Epithelial cell of proximal tubule (primary cell): ENCODE measurements at places on chromosomes 11 and 22.

DNA sequence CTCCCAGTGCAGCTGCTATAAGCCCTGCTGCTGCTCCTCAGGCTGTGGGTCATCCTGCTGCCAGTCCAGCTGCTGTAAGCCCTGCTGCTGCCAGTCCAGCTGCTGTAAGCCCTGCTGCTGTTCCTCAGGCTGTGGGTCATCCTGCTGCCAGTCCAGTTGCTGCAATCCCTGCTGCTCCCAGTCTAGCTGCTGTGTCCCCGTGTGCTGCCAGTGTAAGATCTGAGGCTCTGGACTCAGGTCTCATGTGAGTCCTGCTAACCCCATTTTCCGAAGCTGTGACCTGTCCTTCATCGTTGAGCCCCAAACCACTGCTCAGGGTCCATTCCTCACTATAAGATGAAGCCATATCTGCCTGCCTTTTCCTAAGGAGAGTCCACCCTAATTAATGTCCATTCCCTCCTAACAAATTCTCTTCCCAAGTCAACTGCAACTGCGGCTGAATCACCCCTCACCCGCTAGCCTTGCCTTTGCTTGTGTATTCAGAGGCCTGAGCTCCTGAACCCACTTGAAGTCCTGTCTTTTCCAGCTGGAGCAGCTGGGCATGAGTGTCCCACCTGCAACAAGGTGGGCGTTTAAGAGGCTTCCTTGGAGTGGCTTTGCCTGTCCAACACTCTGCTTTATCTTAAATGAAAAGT, 626 bp downstream of the KRTAP5-7 start:
- DNase-seq: no peak

DNA sequence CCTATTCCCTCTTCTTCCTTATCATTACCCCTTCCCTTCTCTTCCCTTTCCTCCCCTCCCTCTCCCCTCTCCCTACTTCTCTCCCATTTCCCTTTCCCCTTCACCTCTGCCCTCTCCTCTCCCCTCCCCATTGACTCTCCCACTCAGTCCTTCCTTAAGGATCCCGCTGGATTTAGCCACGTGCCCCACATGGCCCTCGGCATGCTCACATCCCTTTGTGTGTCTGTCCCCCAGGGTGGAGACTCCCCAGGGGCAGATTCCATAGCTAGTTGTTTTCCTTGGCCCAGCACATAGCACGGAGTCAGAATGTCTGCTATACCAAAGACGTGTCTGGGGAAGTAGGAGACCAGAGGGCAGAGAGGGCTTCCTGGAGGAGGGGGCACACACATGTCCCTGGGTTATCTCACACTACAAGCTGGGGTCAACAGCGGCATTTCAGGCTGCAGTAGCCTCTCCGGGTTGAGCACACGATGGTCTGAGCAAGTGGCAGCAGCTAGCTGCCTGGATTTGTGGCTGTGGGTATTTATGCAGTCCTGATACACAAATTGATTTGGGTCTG, 487.0 kb downstream of the TBC1D22A start:
- no peak for DNase-seq

GRCh38 chr11:111512296-111513239, at the start of gene BTG4:
Gene BTG4, minus strand, starts transcription at chr11:111512386. Its CDS starts 13,610 bp downstream, at chr11:111498776.
- no peak for DNase-seq

DNA sequence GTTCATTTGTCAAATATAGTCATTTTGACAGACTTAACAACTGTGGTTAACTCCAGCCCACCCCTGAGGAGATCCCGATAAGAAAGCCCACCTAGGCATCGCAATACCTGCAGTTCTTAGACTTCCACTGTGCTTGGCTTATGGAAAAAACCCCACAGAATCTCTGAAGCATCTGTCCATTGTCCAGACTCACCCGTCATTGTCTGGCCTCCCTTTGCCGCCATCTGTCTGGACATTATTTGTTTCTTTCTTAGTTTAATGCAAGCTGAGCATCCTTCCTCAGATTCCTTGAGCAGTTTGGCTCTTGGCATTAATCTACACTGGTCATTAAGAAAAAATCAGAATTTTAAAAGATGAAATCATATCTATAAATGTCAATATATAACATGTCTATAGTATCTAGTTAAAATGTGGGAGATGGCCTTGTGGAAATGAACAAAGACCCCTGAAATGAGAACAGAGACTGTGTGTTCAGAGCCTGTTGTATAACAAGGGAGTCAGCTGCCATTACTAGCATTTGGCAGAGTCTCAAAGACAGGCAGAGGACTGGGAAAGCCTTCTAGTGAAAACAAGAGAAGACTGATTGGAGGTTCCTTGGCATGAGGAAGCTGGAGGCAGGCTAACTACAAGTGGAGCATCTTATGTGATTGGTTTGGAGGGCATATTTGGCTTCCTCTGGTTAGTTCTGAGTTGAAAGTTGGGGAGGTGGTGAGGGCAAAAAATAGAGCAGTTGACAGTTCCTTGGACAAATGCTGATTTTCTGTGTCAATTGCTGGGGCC, 80.4 kb downstream of the SPON1 start:
- no peak for DNase-seq

GRCh38 chr11:16993495-16993894, 20.7 kb downstream of the PLEKHA7 start:
- peak; percentile 94 for DNase-seq

DNA sequence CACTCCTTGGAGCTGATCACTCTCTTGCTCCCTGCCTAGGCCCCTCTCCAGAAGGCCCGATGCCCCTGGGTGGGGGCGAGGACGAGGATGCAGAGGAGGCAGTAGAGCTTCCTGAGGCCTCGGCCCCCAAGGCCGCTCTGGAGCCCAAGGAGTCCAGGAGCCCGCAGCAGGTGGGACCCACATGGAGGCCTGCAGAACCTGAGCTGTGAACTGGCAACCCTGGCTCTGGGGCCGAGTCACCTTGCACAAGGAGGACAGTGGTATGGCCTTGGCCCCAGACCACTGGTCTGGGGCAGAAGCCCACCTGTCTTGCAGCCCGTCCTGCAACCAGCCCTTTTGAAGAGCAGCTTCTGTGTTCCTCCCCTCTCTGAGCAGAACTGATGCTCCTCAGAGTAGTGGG, 6.2 kb downstream of the SCO2 start:
- DNase-seq: no peak

GRCh38 chr11:86802601-86803051, 2.3 kb downstream of the PRSS23 start:
- no peak for DNase-seq

DNA sequence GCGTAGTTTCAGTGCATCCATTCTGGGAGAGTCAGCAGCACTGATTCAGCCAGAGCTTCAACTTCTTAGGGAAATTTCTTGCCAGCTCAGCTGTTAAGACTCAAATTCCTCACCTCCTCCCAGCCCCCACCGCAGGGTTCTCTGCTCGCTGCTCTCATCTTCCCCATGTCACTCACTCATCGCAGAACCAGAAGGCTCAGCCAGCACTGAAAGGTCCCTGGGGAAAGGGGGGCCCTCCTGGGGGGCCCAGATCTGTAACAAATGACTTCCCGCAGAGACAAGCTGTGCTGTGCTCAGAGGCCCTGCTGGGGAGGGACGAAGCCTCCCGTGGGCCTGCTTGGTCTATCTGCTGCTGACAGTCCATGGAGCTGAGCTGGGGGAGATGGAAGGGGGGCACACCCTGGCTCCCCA, 220.6 kb downstream of the NTM start:
- DNase-seq: no peak

- DNase-seq: no peak
These were observed 22.3 kb downstream of the KCNQ1 start for GRCh38 chr11:2466869-2467694.

- no peak for DNase-seq
These were observed 16.7 kb downstream of the CD44 start for GRCh38 chr11:35155677-35156076.

DNA sequence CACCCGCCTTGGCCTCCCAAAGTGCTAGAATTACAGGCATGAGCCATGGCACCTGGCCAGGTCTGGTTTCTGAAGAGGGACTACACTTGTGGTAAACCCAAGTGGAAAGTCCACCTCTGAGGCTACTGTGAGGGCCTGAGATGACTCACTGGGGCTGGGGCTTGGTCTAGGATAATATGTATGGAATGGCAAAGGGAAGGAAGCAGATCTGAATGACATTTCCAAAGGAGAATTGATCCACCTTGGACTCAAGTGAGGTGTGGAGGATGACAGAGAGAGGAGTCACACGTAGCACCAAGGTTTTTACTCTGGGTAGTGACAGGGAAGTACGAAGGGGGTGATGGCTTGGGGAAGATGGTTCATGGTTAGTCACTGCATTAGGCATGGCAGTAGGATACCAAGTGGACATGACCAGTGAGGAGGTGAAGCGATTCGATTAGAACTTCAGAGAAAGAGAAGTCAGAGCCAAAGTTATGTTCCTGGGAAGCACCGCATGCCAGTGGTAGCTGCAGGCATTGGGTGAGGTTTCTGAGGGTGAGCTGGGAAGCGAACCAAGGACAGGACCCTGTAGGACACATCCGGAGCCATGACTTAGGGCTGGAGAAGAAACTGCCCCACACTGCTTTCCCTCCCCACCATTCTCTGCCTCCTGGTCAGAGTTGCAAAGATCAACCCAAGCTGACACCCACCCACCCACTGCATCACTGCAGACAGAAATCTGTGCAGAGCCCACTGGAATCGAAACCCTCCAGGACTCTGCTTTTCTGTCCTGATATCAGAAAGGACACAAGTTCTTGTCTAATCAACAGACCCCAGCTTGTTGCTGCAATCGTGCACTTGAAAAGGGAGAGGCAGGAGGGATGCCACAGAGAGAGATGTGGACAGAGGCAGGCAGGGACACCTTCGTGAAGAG, 13.0 kb upstream of the BCL9L start:
- peak; percentile 71 for DNase-seq

DNA sequence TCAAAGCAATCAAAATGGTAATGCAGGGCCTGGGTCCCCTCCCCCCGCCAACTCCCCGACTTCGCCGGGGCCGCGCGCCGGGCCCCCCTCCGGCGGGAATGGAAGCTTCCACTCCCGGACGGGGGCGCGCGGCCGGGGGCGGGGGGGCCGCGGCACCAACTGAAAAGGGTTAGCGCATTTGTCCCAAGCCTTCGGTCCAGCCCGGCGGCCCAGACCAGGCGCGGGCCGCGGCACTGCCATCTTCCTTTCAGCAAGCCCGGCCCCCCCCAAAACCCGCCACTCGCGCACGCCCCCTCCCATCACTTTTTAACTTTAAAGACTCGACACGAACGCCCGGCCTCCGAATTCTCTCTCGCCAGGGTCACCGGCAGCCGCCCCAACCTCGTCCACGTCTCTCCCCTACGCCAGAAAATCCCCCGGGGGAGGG, 2.8 kb downstream of the PHF21B start:
- DNase-seq: no peak

DNA sequence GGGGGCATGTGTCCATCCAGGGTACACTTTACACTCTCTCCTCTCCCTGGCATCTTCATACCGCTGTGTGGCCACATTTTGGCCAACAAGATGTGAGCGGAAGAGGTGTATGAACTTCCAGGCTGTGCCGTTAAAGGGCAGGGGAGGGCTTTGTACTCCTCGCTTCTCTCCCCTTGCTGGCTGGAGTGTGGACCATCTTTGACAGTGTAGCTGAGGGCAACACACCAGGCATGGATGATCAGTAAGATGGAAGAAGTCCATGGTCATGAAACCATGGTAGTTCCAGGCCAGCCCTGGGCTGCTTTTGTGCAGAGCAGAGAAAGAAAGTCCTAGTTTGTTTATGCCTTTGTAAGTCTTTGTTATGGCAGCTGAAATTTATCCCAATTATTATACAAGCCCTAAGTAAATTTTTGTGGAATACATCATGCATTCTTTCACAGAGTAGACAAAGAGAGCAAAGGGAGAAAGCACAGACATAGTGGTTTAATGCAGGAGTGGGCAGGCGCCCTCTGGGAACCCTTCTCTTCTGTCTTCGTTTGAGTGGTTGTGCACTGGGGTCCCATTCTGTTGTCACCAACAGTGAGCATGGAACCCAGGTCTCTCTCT, 70.4 kb downstream of the FBXO7 start:
- no peak for DNase-seq

- no peak for DNase-seq
These were observed 94.8 kb downstream of the FEZ1 start for GRCh38 chr11:125401235-125401634.

DNA sequence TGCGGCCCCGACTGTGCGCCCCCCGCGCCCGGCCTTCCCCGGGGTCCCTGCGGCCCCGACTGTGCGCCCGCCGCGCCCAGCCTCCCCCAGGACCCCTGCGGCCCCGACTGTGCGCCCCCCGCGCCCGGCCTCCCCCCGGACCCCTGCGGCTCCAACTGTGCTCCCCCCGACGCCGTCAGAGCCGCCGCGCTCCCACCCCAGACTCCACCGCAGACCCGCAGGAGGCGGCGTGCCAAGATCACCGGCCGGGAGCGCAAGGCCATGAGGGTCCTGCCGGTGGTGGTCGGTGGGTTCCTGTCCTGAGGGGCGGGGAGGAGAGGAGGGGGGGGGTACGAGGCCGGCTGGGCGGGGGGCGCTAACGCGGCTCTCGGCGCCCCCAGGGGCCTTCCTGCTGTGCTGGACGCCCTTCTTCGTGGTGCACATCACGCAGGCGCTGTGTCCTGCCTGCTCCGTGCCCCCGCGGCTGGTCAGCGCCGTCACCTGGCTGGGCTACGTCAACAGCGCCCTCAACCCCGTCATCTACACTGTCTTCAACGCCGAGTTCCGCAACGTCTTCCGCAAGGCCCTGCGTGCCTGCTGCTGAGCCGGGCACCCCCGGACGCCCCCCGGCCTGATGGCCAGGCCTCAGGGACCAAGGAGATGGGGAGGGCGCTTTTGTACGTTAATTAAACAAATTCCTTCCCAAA, 3.1 kb downstream of the DRD4 start:
- DNase-seq: no peak

GRCh38 chr22:45470871-45471270, 31.8 kb upstream of the FBLN1 start:
- no peak for DNase-seq

GRCh38 chr11:126573325-126573978, 218.0 kb downstream of the ST3GAL4 start:
- DNase-seq: no peak

- no peak for DNase-seq
These were observed 56.5 kb downstream of the MED15 start for GRCh38 chr22:20563941-20564371.

DNA sequence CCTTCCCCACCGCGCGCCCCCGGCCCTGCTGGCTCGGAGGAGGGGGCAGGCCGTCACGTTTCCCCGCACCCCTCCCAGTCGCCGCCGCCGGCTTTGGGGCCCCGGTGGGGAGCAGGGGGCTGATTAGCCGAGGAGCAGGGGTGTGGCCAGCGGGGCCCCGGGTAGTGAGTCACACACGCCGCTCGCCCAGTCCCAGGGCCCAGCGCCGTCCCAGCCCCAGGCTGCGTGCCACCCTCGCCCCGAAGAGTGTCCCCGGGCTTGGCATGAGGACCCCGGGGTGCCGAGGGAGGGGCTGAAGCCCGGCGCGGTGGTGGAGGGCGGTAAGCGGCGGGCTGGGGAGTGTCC, 34.4 kb downstream of the PRDM11 start:
- no peak for DNase-seq
